Epithelial cell of esophagus (primary cell): ENCODE measurements at places on chromosomes 2 and 18.
A peak's percentile ranks its signal among the peaks of the same experiment; 100 is the strongest.

- DNase-seq = peak; percentile 85
Measured at GRCh38 chr2:166060191-166060590, 67.6 kb downstream of the SCN1A start.

DNA sequence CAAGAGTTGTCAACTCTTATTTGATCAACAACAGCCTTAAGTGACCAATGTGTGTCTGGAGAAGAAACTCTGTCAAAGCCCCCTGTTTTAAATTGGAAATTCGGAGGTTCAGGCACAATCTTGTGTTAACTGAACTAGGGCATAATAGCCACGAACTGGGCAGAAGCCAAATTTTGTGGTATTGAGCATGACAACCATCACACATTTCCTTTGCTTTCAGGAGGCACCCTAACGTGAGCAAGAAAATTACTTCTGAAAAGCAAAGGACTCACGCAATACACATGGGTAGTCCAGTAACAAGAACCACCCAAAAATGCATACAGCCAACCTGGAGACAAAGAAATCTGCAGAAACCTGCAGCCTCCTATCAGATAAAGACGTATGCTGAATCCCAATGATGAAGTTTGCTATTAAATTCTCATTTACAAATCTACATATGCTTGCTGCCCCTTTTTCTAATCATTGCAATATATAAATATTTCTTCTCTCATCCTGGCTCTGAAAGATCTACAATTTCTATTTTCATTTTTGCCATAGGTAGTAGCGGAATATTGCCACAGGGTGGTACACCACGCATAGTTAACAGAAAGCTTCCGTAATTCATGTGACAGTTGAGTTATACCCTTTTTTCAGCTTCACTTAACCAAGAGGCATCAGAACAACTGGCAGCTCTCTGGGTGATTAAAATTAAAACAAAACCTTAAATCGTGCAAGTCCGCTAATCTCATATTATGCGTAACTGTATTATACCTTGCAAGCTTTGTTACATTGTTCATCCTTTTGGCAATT is 495.8 kb downstream of the NRXN1 start:
- DNase-seq = peak; percentile 50

DNA sequence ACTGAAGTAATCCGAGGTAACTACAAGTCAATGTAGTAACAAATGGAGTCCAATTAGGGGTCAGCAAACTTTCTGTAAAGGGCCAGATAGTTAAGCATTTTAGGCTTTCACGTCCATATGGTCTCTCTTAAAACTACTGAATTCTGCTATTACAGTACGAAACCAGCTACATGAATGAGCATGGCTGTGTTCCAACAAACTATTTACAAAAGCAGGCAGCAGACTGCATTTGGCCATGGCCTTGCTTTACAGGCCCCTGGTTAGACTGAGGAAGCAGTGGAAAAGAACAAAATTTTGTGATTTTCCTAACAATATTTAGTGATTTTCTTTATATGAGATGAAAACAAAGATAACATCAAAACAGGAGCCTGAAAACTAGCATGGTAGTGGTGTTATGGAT is 64.0 kb downstream of the RTN4 start:
- DNase-seq = no peak

- no peak for DNase-seq
Measured at GRCh38 chr18:46650681-46651080, 6.3 kb downstream of the LOXHD1 start.

DNA sequence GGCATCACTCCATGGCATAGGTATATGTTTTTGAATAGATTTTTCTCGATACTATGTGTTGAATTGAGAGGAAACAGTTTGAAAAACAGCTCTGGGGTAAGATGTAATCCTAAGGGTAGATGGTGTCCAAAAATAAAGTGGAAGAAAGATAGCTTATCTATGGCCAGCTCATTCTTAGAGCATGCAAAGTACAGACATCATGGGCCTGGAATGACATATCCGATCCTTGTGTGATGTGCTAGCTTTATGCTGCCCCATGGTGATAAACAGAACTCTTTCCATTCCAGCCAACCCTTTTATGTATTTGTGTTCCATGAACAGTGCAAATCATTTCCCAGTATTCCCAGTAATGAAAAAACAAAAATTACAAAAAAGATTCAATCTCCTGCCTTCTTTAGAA is 390.2 kb upstream of the NXPH2 start:
- no peak for DNase-seq

GRCh38 chr2:24086241-24086640 is 1.6 kb upstream of the TP53I3 start:
- DNase-seq = no peak

- no peak for DNase-seq
Measured at GRCh38 chr18:74608681-74609080, 11.0 kb downstream of the ZNF407 start.

DNA sequence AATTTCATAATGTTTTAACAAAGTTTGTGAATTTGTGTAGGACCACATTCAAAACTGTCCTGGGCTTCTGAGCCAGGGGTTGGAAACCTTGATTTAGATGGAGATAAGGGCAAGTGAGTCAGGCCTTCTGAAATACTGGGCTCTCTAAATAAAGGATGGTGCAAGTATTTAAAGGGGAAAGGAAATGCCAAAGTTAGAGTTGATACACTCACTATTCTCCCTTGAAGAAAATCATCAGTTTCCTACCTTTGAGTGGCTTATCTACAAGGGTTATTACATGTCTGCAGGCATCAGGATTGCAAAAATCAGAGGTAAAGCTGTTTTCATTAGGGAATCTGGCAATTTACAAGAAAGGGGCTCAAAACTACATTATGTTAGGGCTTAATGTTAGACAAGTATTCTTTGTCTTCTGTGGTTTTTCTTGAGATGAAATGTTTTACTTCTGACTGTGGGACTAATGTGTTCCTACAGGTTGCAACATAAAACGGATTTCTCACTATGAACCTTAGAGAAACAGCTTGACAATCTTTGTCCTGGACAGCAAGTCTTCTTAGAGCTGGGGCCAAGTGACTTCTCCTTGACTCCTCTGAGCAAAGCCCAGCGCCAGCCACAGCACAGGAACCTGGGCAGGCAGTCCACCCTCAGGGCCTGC is 31.1 kb downstream of the RNU4ATAC start:
- DNase-seq = no peak

DNA sequence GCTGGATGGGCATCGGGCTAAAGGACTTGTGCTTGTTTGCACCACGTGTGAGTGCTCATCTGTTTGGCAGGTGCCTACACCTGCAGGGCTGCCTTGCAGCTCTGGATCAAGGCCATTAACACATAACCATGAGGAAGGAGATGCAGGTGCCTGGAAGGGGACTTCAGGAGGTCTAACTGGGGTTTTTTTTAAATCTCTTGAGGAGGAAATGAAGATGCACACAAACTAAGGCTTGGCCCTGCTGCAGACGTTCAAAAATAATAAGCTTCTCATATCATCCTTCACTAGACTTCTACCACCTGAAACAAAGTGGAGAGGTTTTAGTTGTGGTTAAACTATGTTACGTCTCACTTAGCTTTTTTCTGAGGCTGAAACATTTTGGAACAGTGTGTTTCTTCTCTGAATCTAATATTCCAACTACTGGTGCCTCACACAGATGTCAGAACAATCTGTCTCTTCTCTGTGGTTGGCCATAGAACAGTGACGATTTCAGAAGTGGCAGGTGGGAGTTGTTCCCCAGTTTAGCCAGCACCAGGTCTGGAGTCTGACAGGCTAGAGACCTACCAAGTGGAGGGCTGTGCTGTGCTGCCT is 36.5 kb downstream of the BCL2L11 start:
- no peak for DNase-seq

DNA sequence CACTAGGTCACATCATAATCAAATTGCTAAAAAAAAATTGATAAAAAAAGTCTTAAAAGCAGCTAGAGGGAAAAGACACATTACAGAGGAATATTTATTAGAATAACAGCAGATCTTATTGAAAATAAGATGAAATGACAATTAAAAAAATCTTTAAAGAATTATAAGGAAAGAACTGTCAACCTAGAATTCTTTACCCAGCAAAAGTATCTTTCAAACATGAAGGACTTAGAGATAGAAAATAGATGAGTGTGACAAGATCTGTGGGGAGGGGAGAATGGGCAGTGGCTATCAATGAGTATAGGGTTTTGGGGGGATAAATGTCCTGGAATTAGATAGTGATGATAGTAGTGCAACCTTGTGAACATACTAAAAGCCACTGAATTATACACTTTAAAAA is 26.5 kb upstream of the RNF103 start:
- no peak for DNase-seq

DNA sequence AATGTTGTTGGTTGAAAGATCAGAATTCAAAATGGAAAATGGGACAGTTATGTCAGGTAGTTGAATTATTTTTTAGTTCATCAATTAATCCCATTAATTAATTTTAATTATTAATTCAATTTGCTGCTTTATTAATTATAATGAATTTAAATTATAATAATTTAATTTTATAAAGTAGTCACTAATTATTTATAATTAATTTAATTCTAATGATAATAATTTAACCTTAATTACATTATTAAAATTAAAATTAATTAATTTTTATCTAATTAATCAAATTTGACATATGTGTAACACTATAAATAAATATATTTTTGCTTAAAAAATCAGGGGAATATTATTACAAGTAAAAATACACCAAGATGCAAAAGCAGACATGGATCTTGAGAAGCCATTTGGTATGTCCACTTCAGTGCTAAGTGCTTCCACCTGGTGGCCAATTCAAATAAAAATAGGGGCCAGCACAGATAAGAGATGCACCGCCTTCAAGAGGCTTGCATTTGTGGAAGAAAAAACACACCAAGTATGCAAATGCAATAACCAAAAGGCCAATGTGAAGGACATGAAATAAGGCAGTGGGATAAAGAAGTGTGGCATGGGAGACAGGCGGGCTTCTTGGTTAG is 73.2 kb downstream of the MBP start:
- peak; percentile 73 for DNase-seq

GRCh38 chr2:159750873-159751272 is 38.6 kb downstream of the MARCHF7 start:
- DNase-seq = no peak

GRCh38 chr2:45242161-45242741 is 233.0 kb upstream of the SIX2 start:
- peak; percentile 32 for DNase-seq

- DNase-seq = no peak
Measured at GRCh38 chr2:11175293-11175795, 20.1 kb downstream of the SLC66A3 start.

DNA sequence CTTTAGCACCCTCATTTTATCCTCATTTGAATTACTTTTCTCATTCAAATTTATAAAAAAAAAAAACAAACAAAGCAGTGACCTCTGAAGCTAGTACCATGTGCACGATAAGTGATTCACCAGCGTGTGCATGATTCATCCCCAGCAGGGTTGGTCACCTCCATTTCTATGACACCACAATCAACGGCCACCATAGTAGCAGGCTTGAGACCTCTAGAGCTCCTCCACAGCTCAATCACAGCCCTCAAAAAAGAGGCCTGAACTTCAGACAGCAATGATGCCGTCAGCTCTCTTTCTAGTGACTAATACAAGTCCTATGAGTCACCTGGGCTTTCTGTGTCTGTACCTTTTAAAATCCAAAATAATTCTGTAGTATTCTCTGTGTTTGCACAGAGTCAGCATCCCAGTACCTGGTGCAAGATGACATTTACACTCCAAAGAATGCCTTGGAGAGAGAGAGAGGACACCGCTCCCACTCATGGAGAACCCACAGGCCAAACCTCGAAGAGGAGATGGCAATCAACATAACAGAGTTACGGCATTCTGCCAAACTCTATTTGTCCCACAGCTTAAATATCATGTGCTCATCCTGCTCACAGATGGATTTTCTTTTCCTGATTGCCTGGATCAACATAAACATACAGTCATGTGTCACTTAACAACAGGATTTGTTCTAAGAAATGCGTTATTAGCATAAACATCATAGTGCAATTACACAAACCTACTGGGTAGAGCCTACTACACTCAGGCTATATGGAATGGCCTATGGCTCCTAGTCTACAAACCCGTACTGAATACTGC is 58.7 kb downstream of the L3MBTL4 start:
- peak; percentile 14 for DNase-seq

DNA sequence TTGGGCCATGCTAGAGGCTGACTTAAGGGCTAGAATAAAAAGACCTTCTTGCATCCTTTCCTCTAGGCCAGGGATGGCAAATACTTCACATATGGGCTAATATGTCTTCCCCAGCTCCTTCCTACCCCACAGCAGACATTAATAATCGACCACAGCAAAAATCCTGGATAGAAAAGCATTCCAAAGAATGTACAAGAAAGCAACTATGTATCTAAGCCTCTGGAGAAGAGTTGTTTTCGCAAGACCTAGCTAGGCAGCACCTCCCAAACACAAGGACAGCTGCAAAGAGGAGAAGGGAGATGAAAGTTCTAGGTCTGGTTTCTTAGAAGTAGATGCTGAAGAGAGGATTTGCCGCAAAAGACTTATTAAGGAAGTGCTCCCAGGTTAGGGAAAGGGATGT is 372.6 kb downstream of the SLC4A3 start:
- no peak for DNase-seq

DNA sequence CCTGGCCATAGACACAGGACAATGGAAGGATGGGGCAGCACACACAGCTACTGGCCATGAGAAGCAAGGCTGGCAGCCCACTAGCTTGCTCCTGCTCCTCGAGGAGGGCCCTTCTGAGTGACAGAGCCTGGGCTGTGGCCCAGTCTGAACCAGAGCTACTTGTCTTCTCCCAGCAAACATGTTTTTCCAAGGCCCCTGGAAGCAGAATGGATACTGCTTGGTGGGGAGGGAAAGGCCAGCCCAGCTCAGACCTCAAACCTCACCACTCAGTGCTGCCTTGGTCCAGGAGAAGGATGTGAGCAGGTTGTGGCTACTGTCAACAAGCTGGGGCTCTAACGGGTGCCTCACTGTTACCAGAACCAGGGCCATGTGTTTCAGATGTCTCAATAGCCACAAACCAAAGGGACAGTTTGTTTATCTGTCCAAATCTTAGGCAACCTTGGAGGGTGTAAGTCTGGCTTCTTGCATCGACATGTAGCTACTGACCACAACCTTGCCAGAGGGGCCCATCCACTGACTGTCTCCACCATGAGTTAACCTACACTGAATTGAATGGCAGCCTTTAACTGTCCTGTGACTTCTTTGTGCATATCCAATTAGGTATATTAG is 98.6 kb downstream of the TGFA start:
- no peak for DNase-seq
